ENCODE measurements at places on chromosomes 5 and 9.

DNA sequence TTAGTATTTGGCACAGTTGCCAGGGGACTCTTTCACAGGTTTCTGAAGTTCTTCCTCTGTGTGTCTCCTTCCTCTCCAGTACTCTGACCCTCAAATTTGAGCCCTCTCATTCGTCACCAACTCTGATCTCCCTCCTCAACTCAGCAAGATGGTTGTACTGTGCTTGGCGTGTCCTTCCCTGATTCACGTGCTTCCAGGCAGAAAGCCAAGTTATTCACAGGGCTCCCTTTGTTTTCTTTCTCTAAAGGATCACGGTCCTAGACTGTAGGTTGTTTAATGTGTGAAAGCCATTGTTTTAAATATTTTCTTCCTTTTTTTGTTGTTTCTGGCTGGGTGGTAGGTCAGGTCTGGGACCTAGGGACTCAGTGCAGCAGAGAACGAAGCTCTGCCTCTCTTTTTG lies 142.9 kb downstream of the DMAC1 start:
- DNase-seq = peak; percentile 45

DNA sequence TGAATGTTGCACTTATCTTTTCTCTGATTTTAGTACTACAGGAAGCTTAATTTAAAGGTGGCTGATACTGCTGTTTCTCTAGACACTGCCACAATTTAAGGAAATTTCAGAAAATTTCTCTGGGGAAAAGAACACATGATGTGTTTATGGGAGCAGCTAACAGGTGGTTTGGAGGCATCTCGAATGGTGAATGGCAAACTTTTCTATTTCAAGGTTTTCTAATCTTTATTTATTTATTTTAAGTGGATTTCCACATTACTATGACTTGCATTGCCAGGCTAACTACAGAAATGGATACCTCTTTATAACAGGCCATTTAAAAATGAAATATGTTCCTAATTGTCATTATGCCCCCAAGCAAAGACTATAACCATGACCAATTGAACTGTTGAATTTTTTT lies 50.4 kb downstream of the PDE6A start:
- DNase-seq = no peak

DNA sequence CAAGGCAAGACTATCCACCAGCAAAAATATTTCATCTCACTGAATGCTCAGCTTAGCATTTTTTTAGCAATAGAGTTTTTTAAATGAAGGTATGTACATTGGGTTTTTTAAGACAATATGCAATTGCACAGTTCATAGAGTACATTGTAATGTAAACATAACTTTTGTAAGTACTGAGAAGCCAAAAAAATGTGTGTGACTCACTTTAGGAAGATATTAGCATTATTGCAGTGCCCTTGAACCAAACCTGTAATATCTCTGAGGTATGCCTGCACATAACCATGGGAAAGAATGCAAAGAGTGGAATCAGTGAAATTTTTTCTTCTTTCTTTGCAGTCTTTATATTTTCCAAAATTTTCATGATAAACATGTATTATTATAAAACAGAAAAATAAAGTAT lies 1533.3 kb upstream of the WWC1 start:
- DNase-seq = peak; percentile 2

- DNase-seq = no peak
These were observed 845.6 kb upstream of the CDH6 start for GRCh38 chr5:30347858-30348257.

DNA sequence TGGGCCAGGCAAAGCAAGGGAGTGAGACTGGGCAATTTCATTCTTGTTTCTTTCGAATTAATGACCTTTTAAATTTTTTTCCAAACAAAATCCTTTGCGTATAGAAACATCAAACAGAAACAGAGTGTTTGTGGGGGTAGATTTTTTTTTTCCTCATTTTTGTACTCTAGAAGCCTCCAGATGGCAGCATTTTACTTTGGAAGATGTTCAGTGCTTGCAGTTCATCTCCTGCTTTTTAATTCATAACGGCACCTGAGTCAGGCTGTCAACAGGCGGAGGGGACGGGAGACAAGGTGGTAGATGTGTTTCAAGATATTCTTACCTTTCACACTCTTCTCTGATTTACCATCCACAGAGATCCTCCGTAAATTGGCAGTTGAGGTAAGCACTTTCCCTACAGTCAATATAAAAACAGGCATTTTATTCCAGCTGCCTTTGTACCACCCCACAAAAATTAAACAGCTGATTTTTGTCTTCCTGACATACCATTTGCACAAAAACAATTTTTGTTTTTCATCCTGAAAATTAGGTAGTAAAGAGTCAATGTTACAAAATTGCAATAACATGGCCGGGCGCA lies 99.5 kb upstream of the FBXL17 start:
- DNase-seq = peak; percentile 36

GRCh38 chr5:78467140-78467539 lies 106.7 kb downstream of the SCAMP1 start:
- no peak for DNase-seq

DNA sequence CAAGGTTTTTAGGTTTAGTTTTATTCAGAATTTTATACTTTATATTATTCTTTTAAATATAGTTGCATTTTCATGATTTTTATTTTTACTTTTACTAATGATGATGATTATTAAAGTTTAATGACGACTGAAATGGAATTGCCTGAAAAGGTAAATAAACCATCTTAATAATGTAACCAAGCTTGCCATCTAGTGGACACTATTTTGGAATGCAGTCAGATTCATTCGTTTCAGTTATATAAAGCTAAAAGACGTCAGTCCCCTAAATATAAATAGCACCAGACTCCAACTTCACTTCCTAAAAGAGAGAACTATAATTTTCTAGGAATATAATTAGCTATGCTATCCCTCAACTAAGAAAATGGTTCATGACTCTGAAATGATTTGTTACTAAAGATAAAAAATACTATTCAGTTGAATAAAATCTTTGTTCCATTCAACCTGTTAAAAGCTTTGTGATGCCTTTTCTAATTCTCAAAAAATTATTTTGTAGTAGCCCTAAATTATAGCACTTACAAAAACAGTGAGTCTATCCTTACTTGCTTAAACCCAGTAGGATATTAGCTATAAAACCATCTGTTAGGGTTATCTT lies 19.9 kb downstream of the ABITRAM start:
- DNase-seq = peak; percentile 56

DNA sequence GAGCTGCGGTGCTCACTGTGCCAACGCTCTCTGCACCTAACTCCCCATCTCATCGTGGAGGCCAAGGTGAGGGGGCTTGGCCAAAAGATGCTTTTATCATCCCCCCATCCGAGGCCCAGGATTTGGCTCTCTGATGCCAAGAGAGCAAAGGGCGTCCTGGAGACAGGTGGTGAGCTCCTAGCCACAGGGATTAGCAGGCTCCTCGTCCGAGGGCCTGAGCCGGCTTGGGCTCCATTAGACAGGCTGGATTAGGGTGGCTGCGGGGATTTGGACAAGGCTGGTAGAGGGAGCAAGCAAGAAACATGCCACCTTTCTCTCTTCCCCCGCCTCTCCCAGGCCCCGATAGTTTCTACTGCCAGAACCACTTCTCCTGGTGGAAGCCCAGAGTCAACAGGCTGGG lies 1.0 kb upstream of the GRM6 start:
- DNase-seq = no peak

GRCh38 chr5:78482948-78483347 lies 122.5 kb downstream of the SCAMP1 start:
- DNase-seq = peak; percentile 29

GRCh38 chr9:136665704-136666371 lies 3.1 kb downstream of the EGFL7 start:
- peak; percentile 37 for DNase-seq

DNA sequence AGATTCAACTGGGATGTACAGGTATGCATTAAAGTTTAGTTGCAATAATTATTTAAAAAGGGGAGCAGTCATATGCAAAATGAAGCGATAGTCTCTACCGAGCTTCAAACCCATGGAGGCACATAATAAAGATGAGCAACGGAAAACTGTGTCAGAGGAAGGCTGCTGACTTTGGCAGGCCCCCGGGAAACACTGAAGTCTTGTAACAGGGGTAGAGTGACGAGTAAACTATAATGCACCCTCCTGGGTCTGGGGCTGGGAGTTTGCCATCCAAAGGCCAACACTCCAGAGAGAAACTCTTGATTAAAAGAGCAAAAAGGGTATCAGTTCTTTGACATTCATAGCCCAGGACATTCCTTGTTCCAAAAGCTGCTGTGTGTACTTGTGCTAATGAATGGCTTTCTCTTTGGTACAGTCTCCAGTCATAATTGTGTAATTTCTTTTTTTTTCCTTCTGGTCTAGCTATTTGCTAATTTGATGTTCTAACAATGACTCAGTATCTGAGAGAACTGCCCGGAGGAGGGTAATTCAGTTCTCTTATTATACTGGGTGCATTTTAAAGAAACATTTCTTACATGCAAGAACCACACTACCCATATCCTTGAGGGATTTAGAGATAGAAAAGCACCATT lies 59.2 kb downstream of the TNC start:
- peak; percentile 69 for DNase-seq
